HT1080 (cell line): ENCODE measurements at places on chromosomes 6 and 20. TPM values are rescaled to one million over a fixed set of nuclear protein-coding genes. Genes with fewer than 3 reads are reported as not detected.

GRCh38 chr20:9068841-9069663 is at the start of gene PLCB4:
TSS of gene PLCB4 (plus strand) at chr20:9069087. CDS start at chr20:9307815, 238,728 bp downstream.
- peak; percentile 85 for DNase-seq

The CSNK2B gene
- total RNA-seq, result 272 and 357 TPM in 2 replicates

- DNase-seq, result peak; percentile 62
Measured at GRCh38 chr6:1916334-1917070, 306.8 kb downstream of the FOXC1 start.

GRCh38 chr6:112215488-112216284 is 38.7 kb downstream of the LAMA4 start:
- no peak for DNase-seq

DNA sequence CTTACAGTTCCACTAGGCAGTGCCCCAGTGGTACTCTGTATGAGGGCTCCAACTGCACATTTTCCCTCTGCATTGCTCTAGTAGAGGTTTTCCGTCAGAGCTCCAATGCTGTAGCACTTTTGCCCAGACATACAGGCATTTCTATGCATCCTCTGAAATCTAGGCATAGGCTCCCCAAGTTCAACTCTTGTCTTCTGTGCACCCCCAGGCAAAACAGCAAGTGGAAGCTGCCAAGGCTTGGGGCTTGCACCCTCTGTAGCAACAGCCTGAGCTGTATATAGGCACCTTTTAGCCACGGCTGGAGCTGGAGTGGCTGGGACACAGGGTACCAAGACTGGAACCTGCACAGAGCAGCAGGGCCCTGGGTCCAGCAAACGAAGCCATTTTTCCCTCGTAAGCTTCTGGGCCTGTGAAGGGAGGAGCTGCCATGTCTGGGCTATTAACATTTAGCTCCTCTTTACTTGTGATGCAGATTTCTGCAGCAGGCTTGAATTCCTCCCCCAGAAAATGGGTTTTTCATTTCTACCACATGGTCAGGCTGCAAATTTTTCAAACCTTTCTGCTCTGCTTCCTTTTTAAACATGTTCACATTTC is 596.2 kb upstream of the ADGRB3 start:
- DNase-seq, result no peak

The SLC17A1 gene
- total RNA-seq, result not detected in 2 replicates

GRCh38 chr20:10221021-10221420 is 2.4 kb downstream of the SNAP25 start:
- DNase-seq, result no peak

DNA sequence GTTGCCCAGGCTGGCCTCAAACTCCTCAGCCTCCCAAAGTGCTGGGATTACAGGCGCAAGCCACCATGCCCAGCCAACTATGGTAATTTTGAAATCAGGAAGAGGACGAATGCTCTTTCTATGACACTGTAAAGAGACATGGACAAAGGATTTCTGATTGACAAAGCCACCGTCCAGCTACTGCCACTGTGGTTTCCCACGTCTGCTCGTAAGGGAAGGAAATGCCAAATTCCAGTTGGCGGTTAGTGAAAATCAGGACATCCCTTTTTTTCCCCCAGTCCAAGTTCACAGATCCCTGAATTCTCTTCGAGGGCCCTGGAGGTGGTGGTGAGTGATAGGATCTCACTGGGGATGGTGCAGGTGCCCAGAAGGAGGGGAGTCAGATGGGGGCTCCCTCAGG is 31.2 kb downstream of the SNAI1 start:
- DNase-seq, result no peak

The DNAH8 gene
- total RNA-seq, result not detected in 2 replicates

DNA sequence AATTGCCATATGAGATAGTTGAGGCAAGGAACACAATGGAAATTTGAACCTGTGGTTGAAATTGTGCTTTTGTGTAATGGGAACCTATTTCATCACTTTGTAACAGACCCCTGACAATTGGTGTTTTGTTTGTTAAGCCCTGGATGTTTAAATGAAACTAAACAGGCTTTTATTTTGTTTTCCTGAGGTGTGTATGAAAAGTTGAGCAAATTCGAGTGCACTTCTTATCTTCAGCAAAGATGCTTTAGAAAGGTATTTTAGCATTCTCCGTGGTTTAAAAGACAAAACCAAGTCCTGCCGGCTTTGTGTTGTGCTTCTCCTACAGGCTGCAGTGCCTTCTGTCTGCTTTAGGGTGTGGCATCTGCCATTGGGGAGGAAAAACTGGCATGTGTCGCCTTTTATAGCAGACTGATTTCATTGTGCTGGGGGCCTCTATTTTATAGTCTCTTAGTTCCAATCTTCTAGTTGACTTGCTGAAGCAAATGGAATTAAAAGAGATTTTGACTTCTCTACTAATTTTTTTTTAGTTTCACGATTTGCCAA is 2.2 kb upstream of the ARID1B start:
- no peak for DNase-seq

GRCh38 chr20:24253321-24253720 is 216.1 kb upstream of the SYNDIG1 start:
- DNase-seq, result no peak

DNA sequence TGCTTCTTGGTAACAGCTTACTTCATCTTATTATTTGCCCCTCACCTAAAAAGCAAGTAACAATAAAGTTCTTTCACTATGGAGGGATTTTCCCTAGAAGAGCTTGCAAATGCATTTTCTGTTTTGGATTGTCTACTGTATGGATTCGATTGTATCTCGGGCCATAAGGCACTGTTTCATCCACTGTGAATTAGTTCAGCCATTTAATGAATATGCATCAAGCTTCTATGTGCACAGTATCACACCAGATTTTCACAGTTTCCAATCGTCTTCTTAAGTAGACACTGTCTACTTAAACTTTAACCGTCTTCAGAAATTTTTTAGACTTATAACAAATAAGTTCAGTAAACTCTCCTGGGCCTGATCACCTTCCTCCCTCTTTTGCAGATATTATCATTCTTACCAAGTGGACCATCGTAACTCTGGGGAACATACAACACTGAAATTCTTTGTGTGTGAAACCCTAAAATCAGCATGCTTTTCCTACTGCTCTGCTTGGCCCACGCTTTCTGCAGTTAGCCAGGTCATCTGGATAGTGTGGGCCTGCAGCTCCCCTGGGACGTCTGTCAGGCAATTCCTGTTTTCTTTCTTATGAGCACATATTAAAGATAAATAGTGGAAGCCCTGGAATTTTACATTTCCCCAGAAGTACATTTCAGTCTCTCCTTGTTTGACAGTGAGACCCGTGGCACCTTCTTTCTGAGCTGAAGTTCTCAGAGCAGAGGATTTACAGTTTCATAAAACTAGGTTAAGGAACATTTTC is 136.5 kb upstream of the PDE10A start:
- DNase-seq, result no peak

The PNPLA1 gene
- 0.03 TPM in 1 of 2 replicates, not detected in the other for total RNA-seq

The GSTA3 gene
- total RNA-seq, result not detected in 2 replicates

- peak; percentile 84 for DNase-seq
Measured at GRCh38 chr6:149235130-149235561, 82.4 kb upstream of the TAB2 start.
